NCI-H446 treated with DMSO at 0.1 percent for 48 hours (cell line): ENCODE measurements at places on chromosomes 3 and 15.

- no peak for DNase-seq
Measured at GRCh38 chr3:138213398-138214085, 26.4 kb downstream of the ARMC8 start.

DNA sequence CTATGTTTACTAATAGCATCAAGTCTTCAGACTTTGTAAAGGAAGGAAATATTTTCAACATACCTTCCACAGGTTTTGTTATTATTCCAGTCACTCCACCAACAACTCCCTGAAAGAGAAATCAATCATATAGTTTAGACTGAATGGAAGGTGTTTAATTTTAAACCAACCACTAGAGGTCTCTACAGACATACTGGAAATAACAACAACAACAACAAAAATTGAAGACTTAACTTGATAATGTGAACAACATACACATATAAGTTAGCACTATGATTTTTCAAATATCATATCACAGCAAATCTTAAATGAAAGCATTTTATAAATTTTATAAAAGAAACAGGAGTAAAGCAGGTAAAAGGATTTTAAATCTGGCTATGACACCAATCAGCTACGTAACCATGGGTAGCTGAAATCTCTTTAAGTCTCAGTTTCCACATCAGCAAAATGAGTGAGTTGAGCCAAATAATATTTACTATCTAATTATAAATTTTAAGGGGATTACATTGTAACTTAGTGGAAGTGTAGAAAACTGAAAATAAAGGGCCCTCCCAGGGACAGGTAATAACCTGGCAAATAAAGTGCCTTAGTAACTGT is 188.2 kb downstream of the VPS13C start:
- DNase-seq, result peak; percentile 1

GRCh38 chr15:67199391-67199790 is 55.1 kb downstream of the AAGAB start:
- no peak for DNase-seq

DNA sequence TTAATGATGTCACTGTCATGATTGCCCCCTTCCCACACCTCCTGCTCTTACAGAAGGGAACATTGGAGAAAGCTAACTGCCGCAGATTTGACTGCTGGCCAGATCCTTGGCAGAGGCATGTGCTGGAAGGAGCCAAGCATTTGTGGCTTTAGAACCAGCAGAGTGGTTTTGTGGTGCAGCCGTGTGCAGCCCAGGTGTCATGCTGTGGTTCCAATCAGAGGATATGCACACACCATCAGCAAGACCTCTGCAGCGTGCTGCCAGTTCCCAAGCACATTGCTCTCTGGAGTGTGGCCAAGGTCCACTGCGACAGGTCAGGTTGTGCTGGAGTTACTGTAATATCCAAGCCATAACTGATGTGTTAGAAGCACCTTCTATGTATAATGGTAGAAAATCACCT is 61.6 kb downstream of the OTOL1 start:
- DNase-seq, result no peak

DNA sequence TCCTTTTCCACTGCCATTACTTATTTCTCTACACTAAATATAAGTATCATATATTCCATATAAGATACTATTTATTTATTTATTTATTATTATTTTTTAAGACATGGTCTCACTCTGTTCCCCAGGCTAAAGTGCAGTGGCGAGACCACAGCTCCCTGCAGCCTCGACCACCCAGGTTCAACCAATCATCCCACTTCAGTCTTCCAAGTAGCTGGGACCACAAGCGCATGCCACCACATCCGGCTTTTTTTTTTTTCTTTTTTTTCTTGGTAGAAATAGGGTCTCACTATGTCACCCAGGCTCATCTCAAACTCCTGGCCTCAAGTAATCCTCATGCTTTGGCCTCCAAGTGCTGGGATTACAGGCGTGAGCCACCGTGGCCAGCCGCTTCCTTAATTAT is 56.6 kb downstream of the TP53BP1 start:
- DNase-seq, result no peak

GRCh38 chr3:52721730-52722008 is 15.8 kb downstream of the SPCS1 start:
- DNase-seq, result no peak
